Fibroblast of skin of left quadriceps (primary cell): ENCODE measurements at places on chromosomes 3 and 15.

DNA sequence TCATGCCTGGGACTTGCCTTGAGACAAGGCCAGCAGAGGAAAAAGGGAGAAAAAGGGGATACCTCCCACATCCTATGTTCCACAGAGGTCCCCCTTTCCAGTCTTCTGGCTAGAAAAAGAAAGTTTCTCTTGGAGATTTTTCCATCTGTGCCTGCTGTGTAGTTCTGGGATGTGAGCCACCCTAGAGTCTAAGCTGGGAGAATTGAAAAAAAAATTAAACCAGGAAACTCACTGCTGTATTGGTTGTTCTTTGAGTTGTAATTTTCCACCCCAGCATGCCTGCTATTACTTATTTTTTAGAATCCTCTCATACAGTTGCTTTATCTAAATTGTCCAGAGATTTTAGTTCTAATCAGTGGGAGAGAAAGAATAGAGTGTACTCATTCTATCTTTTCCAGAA, 68.4 kb downstream of the SV2B start:
- DNase-seq: no peak

DNA sequence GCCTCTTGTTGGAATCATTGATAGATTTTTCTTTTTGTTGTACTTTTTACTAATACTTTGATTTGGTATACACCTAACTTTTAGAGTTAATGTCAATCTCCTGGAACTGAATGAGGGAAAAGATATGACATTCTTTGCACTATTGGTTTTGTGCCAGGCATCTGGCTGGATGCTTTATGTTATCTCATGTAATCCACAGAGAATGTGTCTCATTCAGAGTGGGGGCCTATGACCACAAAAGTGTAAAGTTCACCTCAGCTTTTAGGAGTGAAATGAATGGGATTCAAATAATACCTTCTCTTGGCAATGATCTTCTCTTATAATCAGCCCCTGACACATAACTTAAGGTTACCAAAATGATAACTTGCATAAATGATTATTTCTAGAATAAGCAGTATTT, 329.1 kb upstream of the ROPN1 start:
- peak; percentile 18 for DNase-seq

DNA sequence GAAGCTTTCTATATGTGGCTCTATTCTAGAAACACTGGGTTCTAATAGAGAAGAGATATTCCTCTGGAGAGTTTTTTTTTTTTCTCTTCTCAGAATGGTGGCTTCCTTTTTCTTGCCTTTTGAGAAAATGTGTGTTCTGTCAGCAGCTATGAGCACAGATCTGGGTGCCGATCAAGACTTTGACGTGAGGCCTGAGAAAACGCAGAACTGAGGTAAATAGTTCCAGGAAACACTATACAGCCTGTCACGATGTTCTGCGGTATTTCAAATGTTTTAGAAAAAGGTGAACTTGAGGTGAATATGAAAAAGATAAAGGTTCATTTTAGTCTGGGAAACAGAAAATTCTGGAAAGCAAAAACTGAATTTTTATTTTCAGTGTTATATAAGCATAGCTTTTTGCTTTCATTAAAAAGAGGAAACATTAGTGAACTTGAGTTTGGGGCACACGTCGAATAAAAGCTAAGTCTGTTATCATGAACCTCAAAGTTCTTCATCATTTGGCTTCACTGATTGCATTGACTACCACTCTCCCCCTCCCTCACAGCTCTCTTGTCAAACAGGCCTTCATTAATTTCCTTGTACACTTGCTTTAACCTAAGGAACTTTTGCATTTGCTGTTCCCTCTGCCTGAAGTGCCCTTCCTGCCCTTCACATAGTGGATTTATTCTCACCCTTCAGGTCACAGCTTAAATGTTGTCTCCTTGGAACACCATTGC, 265.1 kb downstream of the NFKBIZ start:
- DNase-seq: no peak

- DNase-seq: no peak
Measured at GRCh38 chr3:98967758-98968157, 66.3 kb upstream of the DCBLD2 start.

- DNase-seq: peak; percentile 65
Measured at GRCh38 chr3:111758642-111759041, 100.4 kb upstream of the PHLDB2 start.

GRCh38 chr3:151085889-151086483, 522 bp downstream of the MED12L start:
- no peak for DNase-seq

- no peak for DNase-seq
Measured at GRCh38 chr15:64521201-64521600, 60.8 kb downstream of the ZNF609 start.

DNA sequence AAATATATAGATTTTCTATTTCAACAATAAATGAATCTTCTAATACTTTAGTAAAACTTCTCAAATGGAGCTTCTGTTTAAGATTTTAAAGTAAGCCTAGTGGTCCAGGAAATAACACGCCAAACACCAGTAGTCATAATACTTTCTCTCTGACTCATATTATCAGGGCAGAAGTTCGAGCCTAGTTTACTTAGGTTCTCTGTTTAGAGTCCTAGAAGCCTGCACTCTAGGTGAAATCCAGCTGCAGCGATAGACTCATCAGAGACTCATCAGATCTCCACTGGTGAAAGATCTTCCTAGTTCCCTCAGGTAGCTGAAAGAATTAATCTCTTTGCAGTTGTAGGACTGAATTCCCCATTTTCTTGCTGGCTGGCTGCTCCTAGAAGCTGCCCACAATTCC, 552.5 kb upstream of the ROBO2 start:
- no peak for DNase-seq

GRCh38 chr15:78842519-78842918, 30.2 kb upstream of the MORF4L1 start:
- DNase-seq: no peak

DNA sequence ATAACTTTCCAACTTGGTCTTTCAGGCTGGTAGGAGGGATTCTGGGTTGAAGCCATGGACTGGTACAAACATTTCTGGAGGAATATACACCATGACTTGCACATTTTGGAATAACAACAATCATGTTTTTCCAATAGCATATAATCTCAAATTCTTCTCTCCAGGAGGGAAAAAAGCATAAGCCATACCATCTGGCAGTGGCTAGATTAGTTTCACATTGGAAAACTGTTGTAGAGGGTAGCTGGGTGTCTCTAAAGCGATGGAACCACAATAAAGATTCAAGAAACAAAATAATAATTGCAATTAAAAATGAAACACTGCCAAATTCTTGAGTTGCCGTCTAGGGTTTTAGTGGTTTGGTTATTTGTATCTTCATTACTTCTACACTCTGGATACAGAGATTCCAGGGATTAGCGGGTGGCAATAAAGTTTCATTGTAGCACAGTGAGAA, 278.5 kb upstream of the RASGRP1 start:
- peak; percentile 87 for DNase-seq

DNA sequence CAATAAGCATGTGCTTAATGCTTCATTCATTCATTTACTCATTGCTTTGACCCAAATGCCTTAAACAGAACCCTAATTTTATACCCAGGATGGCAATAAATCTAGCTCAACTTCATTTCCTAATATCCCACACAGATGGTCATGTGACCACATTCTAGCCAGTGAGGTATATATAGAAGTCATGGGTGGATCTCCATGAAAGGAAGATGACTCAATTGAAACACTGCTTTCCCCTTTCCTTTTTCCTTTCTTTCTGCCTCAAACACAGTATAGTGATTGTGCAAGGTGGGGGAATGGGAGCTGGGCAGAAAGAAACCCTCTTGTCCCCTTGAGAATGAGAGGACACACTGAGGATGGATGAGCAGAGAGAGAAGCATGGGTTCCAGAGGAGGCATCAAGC, 183.5 kb upstream of the PRICKLE2 start:
- no peak for DNase-seq

DNA sequence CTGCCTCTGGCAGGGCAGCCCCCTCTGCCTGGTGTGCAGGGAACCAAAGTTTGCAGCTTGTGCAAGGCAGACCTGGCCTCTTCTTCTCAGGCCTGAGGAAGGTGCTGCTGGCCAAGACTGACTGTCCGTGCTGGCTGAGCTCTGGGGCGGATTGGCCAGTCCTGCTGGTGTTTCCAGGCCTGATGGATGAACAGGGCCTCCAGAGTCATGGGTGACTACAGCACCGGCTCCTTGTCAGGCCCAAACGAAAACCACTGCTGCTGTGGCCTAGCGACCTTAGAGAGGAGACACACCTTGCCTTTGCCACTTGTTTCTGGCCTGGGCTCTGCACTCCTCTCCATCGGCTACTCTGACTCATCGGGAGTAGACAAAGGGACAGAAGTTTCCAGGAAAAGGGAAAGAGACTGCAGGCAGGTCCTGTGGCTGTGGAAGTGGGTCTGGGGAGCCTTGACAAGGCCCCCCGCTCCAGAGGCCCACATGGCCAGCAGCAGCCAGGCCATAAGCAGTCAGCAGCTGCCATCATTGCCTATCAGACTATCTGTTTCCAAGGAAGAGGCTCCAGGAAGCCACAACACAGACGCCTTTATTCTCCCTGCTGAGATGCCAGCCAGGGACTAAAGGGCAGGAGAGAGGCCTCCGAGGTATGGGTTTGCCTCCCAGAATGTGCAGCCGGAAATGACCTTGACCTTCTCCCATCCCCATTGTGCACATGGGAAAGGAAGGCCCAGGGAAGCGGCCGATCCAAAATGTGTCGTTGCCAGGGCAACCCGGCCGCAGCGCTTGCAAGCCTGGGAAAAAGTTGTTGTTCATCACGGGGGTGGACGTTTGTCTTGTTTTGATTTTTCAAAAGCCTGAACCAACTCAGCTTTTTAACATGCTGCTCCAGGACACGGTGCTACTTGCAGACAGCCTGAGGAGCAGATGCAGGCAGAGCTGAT, 160.5 kb downstream of the CHSY1 start:
- DNase-seq: no peak

DNA sequence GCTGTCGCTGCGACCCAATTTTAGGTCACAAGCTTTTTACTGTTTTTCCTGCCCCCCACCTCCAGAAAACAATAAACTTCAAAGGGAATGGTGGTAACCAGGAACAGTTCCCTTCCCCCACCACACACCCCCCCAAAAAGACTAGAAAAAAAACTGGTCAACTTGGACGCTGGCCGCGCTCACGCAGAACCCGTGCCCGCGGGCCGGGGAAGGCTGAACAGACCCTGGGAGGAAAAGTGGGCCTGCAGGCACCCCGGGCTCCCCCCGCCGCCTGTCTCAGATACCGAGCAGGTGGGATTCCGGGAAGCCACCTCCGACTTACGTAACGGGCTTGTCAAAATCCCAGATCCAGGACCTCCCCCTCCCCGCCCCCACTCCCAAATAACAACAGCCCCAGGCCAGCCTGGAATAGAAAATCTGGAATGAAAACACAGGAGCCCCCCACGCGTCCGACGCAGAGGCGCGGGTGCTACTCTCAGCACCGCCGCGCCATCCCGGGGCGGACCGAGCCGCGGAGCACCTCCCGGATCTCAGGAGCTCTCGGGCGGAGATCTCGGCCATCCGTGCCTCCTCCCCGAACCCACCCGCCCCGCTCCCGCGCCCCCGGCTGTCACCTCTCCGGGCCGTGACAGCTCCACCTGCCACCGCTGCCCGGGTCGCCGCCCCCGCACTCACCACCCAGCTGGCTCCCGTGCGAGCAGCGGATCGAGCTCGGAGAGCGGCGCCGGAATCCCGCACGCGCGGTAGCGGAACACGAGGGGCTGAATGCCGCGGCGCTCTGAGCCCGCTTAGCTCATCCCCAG, 557 bp downstream of the DENND4A start:
- peak; percentile 3 for DNase-seq

DNA sequence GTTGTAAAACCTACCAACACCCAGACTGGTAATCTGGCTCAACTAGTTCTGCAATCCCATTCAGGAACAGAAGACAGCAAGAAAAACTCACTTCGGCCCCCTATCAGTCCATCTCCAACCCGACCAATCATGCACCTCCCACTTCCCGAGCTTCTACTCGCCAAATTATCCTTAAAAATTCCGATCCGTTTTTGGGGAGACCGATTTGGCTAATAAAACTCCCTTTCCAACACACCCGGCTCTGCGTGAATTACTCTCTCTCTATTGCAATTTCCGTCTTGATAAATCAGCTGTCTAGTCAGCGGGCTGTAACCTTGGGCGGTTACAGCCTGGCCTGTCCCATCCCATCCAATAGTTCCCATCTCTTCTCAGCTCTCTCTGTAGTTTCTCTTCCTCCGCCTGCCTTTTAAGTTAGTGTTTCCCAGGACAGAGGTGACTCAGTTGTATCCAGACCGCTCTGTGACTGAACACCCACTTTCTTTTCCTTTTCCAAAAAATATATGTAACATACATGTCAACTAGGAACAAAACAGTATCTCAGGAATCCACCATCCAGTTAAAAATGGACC, 780 bp upstream of the ACAD9 start:
- peak; percentile 8 for DNase-seq

GRCh38 chr15:83871808-83872559, 218.1 kb downstream of the ADAMTSL3 start:
- DNase-seq: peak; percentile 23
